Stimulated activated CD4-positive, alpha-beta T cell treated with anti-CD3 and anti-CD28 coated beads, Interleukin-12 subunit alpha, Interleukin-12 subunit beta, amount 100 ng/mL, for 48 hours (primary cell): ENCODE measurements at places on chromosomes 13 and 19.

DNA sequence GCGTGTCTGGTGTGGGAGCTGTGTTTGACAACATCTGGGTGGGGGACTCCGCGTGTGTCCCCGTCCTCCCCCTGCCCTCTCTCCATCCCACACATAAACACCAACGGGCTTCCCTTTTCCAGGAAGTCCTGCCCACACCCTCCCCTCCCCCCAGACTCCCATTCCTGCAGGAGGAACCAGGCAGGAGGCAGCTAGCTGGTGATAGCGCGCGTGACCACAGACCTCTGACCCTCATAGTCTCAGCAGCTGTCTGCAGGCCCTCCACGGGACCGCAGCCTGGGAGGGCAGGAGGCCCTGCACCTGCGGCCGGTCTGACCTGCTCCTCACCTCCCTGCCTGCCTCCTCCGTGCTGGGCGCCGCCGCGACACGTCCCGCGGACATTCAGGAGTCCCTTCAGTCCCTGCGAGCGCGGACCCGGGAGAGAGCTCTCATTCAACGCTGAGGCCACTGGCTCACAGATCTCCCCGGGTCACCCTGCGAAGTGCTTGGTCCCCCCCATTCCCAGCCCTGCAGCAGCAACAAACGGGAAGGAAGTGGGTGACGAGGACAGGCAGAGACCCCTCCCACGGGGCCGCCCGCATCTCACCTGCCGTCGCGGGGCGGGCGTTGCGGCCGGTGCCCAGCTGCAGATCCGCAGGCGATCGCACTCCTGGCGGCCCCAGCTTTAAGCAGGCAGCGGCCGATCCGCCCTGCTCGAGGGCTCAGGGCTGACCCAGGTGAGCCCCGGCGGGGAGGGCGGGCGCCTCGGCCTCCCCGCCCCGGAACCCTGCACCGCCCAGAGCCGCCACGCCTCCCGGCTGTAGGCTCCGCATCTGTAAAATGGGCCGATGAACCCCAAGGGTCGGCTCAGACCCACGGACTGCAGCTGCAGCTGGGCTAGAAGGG lies 1.1 kb upstream of the ACP5 start:
- no peak for DNase-seq

DNA sequence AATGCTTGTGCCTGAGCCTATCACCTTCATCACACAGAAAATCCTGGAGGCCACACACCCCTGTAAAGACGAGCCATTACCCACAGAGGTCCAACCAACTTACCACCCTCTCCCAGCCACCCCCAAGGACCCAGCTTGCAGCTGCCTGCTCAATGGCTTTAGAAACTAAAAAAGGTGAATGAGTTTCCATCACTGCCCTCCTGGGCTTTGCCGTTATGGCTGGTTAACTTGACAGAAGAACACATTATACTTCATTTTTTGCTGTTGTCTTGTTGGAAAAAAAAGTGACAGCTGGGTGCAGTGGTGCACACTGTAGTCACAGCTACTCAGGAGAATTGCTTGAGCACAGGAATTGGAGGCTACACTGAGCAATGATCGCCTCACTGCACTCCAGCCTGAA lies 17.4 kb upstream of the FEM1A start:
- no peak for DNase-seq

DNA sequence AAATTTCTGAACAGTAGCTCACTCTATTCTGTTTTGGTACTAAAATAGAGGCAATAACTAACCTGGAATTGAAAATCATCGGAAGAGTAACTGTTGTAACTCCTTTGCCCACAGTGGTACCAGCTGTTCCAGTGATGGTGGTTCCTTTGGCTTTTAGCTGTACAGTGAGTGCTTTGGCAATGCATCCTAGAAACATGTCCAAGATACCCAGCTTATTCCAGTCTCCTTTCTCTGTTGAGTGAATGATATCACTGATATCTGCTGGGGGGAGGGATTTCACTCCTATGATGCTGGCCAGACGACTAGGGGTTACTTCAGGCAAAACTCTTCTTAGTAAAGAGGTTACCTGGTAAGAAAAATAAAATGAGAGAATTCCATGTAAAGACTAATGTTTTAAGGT lies 40.6 kb upstream of the FBXL3 start:
- no peak for DNase-seq

DNA sequence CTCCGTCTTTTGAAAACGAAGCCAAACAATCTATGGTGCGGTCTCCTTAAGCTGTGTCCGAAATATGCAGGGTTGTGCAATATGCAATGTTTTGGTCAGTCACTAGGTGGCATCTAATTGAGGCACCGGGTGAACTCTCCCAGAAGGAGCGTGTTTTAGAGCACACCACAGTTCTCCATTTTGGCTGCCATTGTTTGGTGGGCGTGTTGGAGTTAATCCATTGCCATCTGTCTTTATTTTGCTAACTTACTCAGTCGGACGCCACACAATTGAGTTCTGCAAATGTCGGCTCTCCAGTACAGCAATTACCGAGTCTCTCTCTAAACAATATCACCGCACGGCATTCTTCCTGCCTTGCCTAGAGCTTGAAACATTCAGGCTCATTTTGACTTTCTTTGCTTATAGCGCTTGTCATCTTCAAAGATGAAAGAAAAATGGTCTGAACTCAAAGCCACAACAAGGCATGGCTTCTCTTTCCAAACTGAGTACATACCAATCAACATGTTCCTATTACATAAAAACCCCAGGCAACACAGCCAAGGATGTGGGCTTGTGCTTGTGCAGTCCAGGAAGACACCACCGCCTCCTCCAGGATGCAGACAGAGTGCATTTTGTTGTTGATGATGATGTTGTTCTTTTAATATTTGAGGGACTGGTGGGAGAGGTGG lies 182.0 kb upstream of the SERP2 start:
- DNase-seq = peak; percentile 39

DNA sequence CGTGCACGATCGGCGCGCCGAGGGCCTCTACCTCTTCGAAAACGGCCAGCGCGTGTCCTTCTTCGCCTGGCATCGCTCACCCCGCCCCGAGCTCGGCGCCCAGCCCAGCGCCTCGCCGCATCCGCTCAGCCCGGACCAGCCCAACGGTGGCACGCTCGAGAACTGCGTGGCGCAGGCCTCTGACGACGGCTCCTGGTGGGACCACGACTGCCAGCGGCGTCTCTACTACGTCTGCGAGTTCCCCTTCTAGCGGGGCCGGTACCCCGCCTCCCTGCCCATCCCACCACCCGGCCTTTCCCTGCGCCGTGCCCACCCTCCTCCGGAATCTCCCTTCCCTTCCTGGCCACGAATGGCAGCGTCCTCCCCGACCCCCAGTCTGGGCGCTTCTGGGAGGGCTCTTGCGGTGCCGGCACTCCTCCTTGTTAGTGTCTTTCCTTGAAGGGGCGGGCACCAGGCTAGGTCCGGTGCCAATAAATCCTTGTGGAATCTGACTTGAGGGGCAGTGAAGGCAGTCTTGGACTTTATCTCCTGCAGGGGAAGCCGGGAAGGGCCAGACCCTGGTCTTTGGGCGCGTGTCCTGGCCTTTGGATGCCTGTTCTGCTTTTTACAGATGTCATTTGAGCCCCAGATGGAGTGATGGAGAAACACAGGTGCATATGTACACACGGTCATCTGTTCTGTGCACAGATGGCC lies 2.2 kb downstream of the CLEC11A start:
- DNase-seq = no peak

- no peak for DNase-seq
These were observed 29.5 kb upstream of the SLC7A1 start for GRCh38 chr13:29624997-29625396.

DNA sequence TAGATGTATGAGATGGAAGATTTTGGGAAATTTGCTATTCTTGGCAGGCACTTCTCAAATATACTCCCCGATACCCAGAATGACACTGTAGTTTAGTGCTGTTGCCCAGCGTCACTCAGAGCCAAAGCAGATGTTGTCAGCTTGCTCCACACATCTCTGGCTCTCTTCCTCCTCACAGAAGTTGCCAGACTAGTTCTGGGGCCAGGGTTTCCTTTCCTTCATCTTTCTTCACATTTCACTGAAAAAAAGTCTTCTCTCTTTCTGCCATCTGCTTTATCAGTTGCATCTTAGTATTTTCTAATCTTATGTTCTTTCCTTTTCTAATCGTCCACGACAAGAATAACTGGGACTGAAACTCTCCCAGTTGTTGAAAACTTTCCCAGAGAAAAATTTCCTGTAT lies 251.4 kb downstream of the RGCC start:
- DNase-seq = no peak

- no peak for DNase-seq
These were observed 102.4 kb downstream of the ZNF486 start for GRCh38 chr19:20269461-20269860.

- DNase-seq = no peak
These were observed 108.1 kb downstream of the OLFM4 start for GRCh38 chr13:53136554-53137215.

- no peak for DNase-seq
These were observed 169.1 kb upstream of the SOX1 start for GRCh38 chr13:111897846-111898215.

DNA sequence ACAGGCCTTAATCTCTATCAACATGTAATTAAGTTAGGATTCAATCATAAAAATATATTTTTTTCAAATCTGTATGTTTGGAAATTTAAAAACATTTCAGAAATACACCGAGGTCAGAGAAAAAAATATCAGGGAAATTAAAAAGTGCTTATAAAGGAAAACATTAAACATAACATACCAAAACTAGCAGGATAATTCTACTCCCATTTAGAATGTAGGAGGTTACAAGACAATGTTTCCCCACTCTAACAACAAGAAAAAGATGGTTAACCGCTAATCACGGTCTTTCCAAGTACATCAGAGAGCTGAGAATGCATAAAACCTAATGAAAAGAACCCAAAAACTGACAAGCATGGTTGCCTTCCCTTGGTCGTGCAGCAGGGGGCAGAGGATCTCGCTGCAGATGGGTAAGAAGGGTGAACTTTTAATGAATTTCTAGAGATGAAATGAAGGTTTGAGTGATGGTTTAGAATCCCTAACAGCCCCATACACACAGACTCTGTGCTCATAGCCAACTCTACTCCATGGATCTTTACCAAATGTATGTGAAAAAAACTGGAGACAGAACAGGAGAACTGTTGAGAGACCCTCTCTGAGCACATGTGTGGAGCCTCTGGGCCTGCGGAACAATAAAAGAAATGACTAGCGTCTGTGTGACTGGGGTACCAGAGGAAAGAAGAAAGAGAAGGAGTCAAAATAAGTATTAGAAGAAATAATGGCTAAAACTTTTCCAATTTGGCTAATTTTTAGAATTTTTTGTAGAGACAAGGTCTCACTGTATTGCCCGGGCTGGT lies 51.3 kb upstream of the LSM14A start:
- peak; percentile 40 for DNase-seq

- DNase-seq = no peak
These were observed 9.8 kb downstream of the PPP1R15A start for GRCh38 chr19:48881741-48882657.

GRCh38 chr19:38024992-38025908 lies 118.2 kb downstream of the SIPA1L3 start:
- DNase-seq = no peak

- DNase-seq = no peak
These were observed 384.4 kb upstream of the TSHZ3 start for GRCh38 chr19:31733591-31733990.

- no peak for DNase-seq
These were observed 95.9 kb upstream of the FNDC3A start for GRCh38 chr13:48879854-48880253.

DNA sequence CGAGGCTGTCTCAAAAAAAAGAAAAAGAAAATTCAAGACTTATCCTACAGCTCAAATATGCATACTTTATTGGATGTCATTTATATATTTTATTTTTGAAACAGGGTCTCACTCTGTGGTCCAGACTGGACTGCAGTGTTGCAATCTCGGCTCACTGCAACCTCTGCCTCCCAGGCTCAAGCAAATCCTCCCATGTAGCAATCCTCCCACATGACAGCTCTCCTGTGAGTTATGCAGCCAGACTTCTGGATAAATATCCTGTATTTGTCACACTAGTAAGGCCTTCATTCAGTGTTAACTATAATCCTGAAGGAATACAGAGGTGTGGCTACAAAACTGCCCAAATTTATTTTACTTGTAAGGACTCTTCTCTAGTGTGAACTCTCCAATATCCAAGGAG lies 7.2 kb downstream of the ZNF552 start:
- DNase-seq = no peak

- DNase-seq = no peak
These were observed 73.3 kb upstream of the WASF3 start for GRCh38 chr13:26484196-26484595.
